ENCODE measurements at places on chromosomes 6 and 20.

DNA sequence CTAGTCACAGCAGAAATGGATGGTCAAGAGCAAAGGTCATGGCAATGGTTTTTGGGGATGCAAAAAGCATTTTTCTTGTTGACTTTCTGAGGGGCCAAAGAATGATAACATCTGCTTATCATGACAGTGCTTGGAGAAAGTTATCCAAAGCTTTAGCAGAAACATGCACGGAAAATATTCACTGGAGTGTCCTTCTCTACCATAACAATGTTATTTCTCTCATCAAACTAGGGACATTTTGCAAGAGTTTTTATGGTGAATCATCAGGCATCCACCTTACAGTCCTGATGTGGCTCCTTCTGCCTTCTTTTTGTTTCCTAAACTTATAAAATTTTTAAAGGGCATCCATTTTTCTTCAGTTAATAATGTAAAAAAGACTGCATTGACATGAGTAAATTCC lies 302.3 kb downstream of the HIVEP2 start:
- DNase-seq, result no peak

DNA sequence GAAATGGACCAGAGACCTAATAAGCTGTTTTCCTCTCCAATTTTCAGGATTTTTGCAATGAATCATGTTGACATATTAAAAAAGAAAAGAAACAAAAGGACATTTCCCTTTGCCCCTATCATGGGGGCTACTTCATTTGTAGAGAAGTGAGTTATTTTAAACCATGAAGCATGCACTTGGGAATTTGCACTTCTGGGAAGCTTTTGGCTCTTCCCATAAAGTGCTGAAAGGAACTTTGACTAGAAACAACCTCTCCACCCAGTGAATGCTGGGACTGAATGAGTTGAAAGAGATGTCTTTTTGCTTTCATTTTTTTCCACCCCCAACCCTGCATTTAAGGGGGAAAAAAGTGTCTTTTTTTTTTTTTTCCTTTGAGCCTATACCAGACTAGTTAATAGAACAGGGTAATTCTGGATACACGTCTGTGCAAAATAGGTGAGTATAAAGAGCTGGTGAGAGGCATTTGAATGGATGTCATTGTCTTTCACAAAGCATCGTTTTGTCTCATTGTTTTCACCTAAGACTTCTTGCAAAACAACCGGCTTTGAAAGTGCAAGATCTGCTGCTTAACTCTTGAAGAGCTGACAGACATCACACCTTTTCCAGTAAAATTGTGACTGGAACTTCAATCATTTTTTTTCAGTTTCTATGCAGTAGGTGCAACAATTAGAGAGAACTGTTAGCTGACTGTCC lies 138.7 kb upstream of the BACH2 start:
- no peak for DNase-seq

GRCh38 chr20:51076786-51077685 lies 54.1 kb upstream of the KCNG1 start:
- DNase-seq, result no peak

- DNase-seq, result no peak
These were observed 117.5 kb downstream of the GPX5 start for GRCh38 chr6:28643017-28643740.

- DNase-seq, result no peak
These were observed 669.9 kb upstream of the ID4 start for GRCh38 chr6:19167251-19167650.

DNA sequence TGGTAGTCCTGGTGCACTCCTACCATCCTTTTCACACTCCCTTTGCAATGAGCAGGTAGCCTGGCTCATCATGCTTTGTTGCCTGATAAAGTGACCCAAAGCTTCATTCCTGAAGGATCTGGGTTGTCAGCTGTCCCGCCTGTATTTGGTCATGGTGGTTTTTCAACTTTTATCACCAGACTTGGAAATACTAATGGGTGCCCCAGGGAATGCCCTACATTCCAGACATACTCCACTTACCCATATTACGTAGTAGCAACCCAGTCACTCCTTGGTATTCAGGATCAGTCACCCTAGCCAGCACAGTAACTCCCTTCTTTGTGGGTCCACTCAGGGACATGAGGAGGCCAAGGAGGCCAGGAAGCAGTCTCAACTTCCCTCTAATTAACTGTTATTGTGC lies 199.2 kb downstream of the MAFB start:
- no peak for DNase-seq

- DNase-seq, result no peak
These were observed 2.4 kb downstream of the FLRT3 start for GRCh38 chr20:14335052-14335451.

GRCh38 chr6:99559057-99559456 lies 9.4 kb downstream of the CCNC start:
- DNase-seq, result no peak

- no peak for DNase-seq
These were observed 8.9 kb downstream of the CD164 start for GRCh38 chr6:109373331-109373730.

DNA sequence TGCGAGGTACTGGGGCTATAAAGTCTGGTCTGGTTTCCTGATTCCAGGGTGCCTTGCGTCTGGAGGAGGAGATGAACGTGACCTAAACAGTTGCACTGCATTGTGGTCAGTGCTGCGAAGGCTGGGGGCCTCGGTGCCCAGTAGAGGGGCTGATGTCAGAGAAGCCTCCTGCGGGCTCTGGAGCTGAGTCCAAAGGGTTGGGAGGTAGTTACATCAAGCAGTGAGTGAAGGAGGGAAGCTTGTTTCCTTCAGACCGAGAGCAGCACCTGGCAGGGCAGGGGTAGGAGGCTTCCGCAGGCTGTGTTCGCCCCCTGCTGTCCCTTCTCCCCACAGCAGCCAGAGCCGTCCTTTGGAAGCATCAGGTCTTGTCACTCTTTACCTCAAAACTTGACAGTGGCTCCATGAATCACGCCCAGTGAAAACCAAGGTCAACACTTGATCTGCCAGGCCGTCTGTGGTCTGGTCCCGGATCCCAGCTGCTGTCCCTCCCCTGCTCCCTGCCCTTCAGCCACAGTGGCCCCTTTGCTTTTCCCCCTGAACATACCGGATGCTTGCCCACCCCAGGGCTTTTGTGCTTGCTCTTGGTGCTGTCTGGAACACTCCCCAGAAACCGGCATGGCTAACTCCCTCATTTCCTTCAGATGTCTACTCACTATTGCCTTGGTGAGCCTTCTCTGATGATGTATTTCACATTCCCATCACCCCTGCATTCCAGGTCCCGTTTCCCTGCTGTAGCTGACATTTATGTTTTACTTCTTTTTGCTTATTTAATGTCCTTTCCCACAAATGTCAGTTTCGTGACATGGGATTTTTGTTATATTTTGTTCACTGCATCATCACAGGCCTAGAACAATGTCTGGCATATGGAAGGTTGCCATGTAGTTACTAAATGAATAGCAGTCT lies 7.0 kb downstream of the DYNLRB1 start:
- peak; percentile 40 for DNase-seq

Data from activated naive CD4-positive, alpha-beta T cell (primary cell).